ENCODE measurements at places on chromosomes 2 and 18.

DNA sequence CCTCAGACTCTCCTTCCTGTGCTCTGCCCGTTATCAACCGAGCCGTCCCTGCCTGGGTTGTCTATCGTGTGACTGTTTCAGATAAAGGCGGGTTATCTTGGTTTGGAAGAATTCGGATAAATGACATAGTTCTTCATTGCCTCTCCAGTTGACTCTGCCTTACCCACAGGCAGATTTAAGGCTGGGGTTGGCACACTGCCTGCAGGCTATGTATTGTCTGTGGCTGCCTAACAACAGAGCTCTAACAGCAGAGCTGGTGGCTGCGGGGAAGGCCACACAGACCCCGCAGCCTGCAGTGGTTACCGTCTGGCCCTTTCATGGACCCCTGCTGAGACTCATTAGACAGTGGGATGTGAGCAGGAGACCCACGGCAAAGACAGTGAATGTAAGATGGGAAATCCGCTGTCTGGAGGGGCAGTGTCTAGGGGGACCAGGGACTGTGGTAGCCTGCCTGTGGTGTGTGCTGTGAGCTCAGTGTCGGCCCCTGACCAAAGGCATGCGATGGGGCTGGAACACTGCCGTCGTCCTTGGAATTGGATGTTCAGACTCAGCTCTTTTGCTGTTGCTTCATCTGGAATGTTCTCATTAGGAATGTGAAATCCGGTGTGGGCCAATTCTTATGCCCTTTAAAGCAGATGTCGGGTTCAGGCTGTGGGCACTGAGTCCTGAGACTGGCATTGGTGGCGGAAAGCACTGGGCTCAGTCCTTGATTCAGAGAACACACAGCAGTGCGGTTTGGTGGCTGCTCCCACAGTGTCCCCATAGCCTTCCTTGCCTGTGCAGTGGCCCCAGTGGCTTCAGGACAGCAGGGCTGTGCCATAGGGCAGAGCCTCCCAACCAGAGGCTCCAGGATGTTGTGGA lies 44.5 kb downstream of the SH3RF3 start:
- DNase-seq, result no peak

DNA sequence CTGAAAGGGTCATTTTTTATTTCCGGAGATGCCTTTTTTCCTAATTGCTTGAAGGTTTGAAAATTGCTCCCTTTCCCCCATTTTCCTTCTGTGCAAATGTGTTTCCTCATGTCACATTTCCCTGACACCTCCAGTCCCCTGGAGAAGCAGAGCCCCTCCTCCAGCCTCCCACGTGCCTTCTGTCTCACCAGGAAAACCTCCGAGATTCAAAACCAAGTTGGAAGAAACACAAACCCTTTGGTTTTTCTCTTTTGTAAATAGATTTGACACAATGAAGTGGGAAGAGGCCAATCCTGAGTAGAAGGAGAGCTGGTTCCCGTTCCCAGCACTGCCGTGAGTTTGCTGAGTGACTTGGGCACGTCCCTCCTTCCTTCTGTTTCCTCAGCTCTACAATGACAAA lies 125.4 kb upstream of the MYCN start:
- no peak for DNase-seq

DNA sequence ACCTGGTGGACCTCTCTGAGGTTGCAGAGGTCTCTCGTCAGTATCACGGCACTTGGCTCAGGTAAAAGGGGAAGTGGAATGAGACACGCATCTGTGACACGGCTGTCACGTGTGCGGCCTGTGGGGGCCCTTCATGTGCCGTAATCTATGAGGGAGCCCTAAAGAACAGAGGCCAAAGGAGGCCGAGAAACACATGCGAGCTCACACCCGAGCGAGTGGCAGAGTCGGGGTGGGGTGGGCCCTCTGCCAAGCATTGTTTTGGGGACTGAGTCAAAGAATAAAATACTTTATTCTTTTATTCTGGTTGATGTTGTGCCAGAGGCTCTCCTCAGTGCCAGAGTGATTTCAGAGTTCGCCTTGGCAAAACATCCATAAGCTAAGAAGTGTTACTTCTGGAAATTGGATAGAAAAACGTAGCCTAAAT lies 43.3 kb downstream of the PLB1 start:
- no peak for DNase-seq

GRCh38 chr2:932320-933115 lies 18.1 kb upstream of the SNTG2 start:
- DNase-seq, result peak; percentile 31

GRCh38 chr2:207154556-207155510 lies 10.9 kb downstream of the KLF7 start:
- no peak for DNase-seq

GRCh38 chr2:71681626-71682025 lies 228.3 kb downstream of the DYSF start:
- no peak for DNase-seq

DNA sequence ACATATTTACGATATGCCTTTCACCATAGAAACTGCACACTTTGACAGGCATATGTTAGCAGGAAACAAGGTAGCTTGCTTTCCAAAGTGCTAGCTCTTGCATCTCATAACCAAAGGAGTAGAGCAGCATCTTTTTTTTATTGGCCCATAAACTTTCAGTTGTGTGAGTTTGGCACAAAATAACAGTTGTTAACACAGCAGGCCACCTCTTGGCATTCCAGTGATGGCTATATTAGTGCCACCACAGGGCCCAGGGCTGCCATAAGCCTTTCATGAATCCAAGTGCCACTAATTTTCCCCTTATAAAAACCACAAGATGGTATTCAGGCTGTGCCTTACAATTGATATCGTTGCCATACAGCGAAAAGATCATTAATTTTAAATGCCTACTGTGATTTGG lies 40.3 kb upstream of the KLF7 start:
- DNase-seq, result no peak

DNA sequence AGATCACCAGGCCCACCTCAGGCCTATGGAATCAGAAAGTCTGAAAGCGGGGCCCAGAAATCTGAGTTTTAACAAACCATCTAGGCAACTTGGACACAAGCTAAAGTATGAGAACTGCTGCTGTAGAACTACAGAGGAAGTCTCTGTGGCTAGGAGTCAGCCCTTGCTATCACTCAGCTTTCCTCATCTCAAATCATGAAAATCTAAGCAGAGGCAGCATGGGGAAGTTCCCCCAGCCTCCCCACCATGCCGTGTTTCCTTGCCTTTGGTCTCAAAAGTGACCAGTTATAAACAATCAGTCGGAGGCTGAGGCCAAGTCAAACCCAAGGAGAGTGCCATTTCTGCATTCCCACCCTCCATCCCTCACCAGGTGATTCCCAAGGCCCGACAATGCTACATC lies 404.7 kb downstream of the BCL11A start:
- no peak for DNase-seq

DNA sequence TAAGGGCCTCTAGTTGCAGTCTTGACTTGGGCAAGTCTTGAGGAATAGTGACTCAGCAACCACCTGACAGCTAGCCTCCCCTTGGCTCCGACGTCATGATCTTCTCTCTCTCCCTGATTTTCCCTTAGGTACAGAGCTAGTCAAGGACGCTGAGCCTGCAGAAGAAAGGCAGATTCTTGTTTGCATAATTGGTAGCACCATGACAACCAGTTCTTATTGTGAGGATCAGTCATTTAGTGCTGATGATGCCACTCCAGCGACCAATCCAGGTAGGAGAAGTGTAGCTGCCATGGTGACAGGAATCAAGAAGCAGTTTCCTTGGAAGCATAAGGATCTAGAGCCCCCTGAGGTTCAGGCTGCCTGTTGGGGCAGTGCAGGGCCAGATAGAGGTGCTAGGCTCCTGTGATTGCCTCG lies 2.8 kb upstream of the RESP18 start:
- DNase-seq, result no peak

DNA sequence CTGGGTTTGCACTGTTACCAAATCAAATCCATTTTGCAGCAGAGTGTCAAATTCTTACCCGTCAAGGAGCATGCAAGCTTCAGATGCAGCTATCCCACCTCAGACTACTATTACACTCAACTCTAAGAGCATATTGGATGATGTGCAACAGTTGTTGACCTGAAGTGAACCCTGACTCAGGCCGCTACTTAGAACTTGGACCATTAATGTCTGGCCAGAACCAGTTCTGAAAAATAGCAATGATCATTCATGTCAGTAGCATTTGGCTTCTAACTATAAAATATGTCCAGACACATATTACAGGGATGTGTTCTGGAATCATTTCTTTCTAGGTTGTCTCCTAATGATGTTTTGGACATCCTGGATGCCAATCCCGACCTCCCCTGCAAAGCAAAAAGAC lies 135.5 kb upstream of the PKDCC start:
- no peak for DNase-seq

- no peak for DNase-seq
These were observed 2.3 kb upstream of the ALPP start for GRCh38 chr2:232376260-232376659.

DNA sequence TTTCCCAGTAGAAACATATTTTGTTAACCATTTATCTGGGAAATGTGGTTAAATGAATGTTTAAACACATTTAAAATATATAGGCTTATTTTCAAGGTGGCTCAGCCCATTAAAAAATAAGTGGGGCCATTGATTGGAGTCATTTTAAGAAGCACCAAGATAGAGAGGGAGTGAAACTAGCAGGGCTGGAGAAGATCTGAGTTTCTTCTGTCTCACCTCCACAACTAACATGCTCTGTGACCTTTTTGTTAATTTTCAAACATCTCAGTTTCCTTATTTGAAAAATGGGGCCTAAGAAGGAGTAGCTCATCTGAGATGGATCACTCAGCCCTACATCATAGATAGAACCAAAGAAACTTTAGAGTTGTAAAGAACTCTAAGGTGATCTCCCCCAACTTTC lies 254.8 kb downstream of the KCNS3 start:
- DNase-seq, result no peak

GRCh38 chr18:74281980-74282754 lies 9.6 kb downstream of the CYB5A start:
- DNase-seq, result no peak

DNA sequence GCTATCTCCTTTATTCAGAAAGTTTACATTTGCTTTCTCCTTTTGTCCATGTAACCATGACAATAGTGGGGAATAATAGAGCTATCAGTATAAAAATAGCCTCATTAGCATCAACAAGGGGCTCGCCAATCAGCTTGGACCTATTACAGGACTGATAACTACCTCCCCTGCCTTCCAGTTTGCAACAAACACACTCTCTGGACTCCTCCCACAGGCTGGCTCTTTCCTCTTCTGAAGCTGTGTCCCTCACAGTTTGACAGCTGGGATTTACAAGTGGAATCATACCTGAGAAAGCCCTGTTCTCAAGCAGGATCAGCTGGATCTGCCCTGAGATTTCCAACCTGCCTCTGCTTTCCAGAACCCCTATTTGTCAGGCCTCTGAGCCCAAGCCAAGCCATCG lies 162.5 kb downstream of the GRB14 start:
- DNase-seq, result peak; percentile 68

Measured in NCI-H82 (cell line).